ENCODE measurements at places on chromosomes 11 and 22. TPM values are rescaled to one million over a fixed set of nuclear protein-coding genes. Genes with fewer than 3 reads are reported as not detected.

DNA sequence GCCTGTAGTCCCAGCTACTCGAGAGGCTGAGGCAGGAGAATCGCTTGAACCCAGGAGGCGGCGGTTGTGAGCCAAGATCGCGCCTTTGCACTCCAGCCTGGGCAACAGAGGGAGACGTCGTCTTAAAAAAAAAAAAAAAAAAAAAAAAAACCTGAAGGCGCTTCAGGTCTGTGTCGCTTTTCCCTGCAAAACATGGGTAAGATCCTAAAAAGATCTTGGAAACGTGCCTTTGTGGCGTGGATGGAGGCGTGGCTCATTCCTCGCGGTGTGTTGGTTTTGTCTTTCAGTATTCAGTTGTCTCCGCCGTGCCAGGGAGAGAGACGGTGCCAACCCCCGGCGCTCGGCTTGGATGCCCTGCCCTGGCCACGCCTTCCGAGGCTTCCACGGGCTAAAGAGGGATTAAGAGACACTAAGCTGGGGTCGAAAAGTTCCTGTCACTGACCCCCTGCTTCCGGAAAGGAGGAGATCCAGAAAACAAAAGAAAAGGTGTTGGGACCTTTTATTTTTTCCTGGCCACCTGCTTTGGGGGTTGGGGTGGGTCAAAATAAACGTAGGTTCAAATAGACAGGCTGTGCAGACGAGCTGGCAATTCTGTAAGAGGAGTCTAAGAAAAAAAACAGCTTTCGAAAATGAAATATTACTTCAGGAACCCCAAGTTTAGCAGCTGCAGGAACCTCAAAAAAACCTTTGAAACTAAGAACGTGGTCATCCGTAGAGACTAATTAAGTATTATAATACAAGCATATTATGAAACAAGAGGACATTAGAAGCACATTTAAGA, 1.1 kb upstream of the SLC35F2 start:
- peak; percentile 56 for DNase-seq

GRCh38 chr11:9380773-9381172, 3.7 kb upstream of the IPO7 start:
- no peak for DNase-seq

DNA sequence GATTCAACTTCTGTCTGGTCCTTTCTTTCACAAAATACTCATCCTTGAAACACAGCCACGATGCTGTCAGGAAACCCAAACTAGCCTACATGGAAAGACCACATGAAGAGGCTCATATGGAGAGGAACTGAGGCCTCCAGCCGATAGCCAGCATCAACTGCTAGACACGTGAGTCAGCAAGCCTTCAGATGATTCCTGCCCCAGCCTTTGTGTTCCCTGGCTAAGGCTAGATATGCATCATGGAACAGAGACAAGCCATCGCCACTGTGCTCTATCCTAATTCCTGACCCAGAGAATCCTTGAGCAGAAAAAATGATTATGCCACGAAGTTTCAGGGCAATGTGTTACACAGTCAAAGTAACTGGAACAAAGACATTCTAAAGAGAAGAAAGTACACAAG, 75.5 kb downstream of the ENTHD1 start:
- DNase-seq = no peak

DNA sequence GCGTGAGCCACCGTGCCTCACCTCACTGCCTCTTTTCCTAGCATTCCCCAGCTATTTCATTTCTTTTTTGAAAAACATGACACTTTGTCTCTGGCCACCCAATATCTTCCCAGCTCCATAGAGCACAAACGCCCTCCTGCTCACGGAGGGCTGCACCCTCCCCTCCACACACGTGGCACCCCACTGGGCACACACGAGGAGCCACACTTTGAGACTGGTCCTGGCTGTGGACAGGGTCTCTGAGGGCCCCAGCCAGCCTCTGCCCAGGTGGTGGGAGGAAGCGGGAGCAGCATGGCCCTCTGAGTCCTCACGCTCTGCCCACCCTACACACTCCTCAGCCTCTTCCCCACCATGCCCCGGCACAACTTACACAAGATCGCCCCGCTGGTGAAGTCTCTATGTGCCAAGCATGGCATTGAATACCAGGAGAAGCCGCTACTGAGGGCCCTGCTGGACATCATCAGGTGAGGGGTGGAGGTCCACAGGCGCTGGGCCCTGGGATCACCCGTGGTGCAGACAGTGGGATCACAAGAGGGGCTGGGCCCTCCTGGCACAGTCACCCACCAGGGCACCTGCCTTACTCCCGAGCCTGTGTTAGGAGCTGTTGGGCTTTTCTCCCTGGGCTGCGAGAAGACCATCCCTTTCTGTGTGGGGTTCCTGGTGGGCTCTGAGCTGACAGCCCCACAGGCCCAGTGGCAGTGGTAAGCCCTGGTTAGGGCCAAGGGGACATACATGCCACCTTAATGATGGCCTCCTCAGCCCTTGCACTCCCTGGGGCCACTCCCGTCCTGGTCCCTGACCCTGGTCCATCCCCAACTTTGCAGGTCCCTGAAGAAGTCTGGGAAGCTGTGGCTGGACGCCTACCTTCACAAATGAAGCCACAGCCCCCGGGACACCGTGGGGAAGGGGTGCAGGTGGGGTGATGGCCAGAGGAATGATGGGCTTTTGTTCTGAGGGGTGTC, 26.2 kb downstream of the FADS3 start:
- DNase-seq = no peak

GRCh38 chr11:33263549-33263948, 6.4 kb downstream of the HIPK3 start:
- no peak for DNase-seq

OR2AG2 gene
- total RNA-seq = 0.14 TPM

DNA sequence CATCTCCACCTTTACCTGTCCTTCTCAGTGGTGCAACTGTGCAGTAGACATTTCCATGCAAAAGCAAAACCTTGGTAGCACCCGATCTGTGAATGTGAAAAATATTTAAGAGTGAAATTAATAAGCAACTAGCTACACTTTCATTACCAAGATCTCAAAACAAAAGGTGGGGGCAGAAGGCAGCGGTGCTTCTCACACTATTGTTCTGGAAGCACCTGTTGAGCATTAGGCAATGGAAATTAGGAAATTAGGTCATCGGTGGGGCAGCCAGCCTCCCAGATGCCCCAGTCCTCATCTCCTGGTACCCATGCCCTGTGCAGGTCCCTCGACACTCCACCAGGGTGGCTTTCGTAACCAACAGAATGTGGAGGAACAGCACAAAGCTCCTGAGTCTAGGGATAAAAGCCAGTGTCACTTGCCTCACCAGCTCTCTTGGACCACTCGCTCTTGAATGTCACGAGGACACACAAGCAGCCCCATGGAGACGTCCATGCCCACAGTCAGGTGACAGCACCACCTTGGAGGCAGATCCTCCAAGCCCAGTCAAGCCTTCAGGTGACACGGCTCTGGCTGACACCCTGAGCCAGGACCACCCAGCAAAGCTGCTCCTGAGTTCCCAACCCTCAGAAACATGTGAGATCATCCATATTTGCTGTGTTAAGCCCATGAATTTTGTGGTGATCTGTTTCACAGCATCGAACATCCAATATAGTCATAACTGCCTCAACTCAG, 3.3 kb downstream of the LTO1 start:
- peak; percentile 8 for DNase-seq

GRCh38 chr11:47912843-47913437, 64.8 kb upstream of the NUP160 start:
- DNase-seq = no peak

GRIA4 gene
- total RNA-seq = 0.71 TPM

GRCh38 chr11:16169956-16170847, 186.1 kb downstream of the SOX6 start:
- no peak for DNase-seq

APOL5 gene
- total RNA-seq = not detected

DNA sequence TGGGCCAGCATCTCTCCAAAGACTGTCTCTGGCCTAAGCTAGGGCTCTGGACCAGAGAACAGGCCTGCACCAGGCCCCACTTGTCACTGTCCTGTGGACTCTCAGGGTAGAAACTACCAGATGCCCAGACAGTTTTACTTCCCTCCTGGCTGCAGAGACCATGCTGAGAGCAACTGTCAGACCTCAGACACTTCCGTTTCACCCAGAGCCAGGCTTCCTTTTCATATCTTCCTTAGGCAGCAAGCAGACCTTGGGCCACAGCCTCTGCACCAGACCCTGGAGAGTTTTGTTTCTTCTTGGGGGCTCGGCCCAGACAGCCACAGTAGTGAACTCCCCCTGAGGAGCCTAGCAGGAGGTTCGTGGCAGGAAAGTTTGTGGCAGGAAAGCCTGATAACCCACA, 12.1 kb upstream of the FCHSD2 start:
- DNase-seq = no peak

GRCh38 chr11:121095561-121095960, 5.5 kb upstream of the TECTA start:
- DNase-seq = no peak

DNA sequence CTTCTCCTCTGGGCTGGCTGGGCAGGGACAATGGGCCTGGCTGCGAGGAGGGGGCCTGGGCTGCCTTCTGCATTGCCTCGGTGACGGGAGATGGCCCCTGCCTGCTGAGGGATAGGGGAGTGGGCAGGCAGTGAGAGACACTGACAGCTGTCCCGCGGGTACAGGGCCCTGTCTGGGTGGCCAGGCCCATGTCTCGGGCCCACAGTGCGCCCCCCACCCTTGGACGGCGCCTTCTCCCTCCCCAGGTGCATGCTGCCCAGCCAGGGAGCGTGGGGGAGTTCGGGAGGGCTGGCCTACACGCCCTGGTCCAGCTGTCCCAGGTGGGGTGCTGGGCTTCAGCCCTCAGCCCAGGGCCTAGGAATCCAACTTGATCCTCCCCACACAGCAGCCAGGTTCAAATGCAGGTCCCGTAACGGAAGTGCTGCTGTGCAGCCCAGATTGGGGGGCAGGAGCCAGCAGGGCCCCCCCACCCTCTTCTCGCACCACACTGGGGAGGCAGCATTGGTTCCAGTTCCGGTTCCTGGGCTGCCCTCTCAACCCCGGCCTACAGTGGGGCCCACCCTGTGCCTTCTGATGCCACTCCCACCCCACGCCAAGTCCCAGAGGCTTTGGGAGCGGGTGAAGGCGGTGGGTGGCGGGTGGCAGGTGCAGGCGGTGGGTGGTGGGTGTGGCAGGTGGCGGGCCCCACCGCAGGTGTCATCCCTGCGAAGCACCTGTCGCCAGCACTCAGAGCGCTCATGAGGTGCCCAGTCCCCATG, 7.3 kb upstream of the TSSC4 start:
- DNase-seq = no peak

DNA sequence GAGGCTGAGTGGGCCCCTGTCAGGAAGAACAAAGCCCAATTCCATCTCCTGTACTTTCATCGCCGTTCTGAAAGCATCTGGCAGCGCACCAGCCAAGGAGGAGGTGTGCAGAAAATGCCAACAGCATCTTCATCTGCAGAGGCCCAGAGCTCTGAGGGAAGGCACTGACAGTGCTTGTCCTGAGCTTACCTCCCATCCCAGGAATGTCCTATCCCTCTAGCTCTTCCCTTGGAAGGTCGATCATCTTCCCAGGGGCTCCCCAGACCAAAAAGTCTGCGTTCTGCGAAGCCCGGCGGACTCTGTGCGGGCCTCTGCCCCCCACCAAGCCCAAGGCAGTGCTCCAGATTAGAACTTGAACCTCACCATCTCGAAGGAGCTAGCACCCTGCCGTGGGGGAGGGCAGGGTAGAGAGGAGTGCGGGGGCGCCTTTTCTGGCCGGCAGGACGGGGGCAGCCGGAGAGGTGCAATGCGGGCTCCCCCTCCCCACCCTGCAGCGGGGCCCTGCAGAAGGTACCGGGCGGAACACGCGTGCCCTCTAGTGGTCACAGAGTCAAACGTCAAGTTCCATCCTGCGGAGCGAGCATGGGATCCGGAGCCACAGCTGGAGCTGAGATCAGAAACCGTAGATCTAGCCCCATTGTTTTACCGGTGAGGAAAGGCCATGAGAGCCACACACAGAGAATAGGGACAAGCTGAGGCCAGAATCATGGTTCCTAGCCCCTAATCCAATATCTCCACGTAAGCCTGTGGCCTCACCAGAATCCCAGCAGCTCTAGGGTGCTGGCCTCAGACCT, 5.0 kb downstream of the SCN2B start:
- peak; percentile 54 for DNase-seq

- no peak for DNase-seq
Measured at GRCh38 chr11:26778000-26778757, 56.3 kb upstream of the SLC5A12 start.

DNA sequence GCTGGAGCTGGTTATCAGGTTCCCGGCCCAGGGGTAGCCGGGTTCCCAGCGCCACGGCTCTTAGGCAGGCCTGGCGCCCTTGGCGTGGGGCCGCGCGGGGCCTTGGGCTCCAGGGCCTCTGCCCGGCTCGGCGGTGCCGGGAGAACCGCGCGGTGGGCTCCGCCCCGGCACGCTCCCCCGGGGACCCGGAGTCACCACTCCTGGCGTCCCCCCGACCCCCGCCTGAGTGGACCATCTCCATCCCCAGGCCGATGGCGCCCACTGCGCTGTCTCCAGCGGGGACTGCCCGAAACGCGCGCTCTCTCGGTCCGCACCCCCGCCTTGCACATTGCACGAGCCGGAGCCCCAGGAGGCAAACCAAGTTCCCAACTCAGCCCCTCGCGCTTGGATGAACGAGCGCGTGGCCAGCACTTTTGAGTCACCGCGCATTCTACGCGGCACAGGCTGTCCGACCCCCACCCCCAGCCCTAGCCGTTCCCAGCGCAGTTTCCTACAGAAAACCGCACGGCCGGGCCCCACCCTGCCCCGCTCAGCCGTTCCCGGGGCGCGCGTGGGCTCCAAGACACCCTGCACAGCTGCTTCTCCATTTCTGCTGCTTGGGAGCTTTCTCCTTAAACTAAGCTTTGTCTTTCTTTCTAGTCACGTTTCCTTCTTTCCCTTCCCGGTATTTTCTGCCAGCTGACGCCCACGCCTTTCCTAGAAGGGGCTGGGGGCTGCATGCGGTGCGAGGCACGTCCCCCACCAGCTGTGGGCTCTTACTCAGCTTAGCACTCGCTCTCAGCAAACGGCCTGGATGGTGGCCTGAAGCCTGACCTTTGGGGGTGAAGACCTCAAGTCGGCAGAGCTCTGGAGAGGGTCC, 650 bp upstream of the CHID1 start:
- DNase-seq = peak; percentile 33

- no peak for DNase-seq
Measured at GRCh38 chr11:77402218-77402556, 71.7 kb downstream of the PAK1 start.

DNA sequence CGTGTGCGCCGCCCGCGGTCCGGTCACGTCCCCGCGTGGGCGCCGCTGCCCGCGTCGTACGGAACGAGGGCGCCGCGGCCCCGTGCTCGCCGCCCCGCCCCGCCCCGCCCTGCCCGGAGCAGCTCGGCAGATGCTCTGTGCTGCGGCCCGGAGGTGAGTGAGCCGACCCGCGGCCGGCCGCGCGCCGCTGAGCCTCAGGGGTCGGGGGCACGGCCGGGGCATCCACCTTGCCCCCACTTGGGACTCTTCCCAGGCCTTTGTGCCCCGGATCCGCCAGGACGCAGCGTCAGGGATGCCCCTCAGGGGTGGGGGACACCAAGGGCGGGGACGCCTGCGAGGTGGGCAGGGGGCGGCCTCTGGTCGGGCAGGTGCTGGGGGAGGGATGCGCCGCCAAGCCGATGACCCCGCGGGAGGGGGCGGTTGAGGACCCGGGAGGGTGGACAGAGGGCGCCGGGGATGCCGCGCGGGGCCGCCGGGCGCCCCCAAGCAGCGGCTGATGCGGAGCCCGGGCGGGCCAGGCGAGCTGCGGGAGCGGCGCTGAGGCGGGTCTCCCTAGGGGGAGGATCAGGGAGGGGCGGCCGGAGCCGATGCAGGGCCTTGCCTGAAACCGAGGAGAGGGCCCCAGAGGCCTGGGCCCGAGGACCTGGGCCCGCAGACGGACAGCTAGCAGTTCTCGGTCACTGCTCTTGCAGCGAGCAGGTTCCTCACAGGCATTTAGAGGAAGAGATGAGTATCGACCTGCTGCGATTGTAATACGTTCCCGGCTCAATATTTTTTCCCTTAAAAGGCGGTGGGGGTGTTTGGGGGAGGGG, at the start of gene GNAZ:
Gene GNAZ (plus strand): TSS at position 102 of the 812 bp plus-strand sequence. CDS start 25,177 bp downstream, outside the sequence.
- DNase-seq = peak; percentile 53
